ENCODE measurements at places on chromosomes 13 and 19.

DNA sequence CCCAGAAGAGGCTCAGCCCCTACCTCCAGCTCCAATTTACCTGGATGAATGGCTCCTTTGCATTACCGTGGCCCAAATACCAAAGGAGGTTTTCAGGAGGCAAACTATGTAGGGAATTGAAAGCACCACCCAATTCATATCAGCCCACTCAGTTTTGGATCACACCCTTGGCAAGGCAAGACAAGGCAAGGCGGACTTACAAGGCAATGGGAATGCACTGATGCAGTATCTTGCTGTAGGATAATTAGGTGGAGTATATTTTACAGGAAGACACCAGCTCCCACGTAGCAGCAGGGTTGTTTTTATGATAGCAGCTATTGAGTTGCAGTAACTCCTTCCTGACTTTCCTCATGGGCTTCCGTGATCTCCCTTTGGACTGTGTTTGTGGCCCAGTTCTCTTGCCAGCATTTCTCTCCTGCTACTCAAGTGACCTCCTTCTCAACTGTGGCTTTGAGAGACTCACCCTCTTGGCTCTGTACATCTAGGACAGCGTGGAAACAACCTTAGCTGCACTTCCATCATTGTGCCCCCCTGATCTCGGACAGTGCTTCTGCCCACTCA, 935.9 kb downstream of the EFNB2 start:
- no peak for DNase-seq

GRCh38 chr19:2474232-2475017, 1.5 kb upstream of the GADD45B start:
- DNase-seq: no peak

- DNase-seq: no peak
These were observed 47.3 kb downstream of the MPHOSPH8 start for GRCh38 chr13:19680751-19681150.

GRCh38 chr19:46435009-46435408, 6.3 kb upstream of the PNMA8C start:
- DNase-seq: no peak

DNA sequence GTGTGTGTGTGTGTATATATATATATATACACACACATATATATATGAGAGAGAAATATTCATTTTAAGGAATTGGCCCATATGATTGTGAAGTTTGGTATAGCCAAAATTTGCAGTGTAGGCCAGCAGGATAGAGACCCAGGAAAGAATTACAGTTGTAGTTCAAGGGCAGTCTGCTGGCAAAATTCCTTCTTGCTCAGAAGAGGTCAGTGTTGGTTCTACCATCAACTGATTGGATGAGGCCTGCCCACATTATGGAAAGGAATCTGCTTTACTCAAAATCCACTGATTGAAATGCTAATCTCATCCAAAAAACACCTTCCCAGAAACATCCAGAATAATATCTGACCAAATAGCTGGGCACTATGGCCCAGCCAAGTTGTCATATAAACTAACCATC, 24.0 kb downstream of the RNF6 start:
- DNase-seq: no peak

GRCh38 chr13:65112531-65112941, 2117.6 kb downstream of the PCDH9 start:
- DNase-seq: no peak

DNA sequence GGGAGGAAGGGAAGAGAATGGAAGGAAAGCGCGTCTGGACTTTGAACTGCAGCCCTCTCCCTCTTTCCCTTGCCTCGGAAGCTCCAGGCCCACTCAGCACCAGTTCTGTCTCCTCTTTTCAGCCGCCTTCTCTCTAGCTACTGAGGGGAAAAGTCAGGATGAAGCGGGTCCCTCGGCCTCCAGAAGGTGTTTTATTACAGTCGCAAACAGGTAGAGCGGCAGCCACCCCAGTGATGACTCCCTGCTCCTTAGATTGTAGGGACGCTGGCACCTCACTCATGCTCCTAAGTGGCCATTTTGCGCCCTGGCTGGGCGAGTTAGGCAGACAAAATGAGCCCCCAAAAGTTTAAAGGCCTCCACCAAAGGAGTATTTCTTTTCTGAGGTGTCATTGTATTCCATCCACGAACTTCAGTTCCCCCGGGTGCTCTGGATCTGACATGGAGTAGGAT, 954 bp upstream of the STK24 start:
- no peak for DNase-seq

GRCh38 chr19:35206379-35206778, 22.2 kb downstream of the FAM187B start:
- no peak for DNase-seq

DNA sequence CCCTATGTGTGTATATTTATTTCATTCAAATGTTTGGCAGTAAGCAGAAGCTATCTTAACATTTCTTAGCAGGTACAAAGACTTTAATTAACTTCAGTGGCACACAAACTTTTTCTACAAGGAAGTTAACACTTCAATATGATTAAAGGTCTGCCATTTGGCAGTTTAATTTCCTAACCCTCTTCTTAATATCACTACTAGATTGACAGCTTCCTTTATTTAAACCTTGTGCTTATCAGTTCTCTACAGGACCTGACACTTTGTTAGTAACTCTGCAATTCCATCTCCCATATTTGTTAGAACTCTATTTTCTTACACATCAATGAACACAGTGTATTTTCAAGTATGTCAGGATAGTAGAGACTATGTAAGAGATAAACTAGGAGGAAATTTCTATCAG, 152.4 kb upstream of the ATXN8OS start:
- no peak for DNase-seq

GRCh38 chr19:8214802-8215201, 5.6 kb downstream of the CERS4 start:
- no peak for DNase-seq

GRCh38 chr13:113049521-113049941, 56.1 kb upstream of the F7 start:
- DNase-seq: no peak

GRCh38 chr13:27461940-27462584, 11.7 kb upstream of the MTIF3 start:
- no peak for DNase-seq

DNA sequence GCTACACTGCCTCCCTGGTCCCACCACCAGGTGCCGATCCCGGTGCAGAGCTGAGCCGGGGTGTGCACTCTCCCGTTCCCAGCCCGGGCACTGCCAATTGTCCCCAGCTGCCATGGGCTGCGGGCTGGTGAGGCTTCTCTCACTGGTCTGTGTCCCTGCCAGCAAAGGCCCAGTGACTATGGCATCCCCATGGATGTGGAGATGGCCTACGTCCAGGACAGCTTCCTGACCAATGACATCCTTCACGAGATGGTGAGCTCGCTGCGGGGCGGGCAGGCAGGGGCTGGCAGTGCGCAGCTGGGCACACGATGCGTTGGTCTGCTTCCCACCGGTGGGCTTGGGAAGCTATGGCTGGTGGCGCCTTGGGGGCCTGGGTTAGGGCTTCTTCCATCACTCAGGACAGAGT, 14.6 kb downstream of the MPND start:
- DNase-seq: no peak

DNA sequence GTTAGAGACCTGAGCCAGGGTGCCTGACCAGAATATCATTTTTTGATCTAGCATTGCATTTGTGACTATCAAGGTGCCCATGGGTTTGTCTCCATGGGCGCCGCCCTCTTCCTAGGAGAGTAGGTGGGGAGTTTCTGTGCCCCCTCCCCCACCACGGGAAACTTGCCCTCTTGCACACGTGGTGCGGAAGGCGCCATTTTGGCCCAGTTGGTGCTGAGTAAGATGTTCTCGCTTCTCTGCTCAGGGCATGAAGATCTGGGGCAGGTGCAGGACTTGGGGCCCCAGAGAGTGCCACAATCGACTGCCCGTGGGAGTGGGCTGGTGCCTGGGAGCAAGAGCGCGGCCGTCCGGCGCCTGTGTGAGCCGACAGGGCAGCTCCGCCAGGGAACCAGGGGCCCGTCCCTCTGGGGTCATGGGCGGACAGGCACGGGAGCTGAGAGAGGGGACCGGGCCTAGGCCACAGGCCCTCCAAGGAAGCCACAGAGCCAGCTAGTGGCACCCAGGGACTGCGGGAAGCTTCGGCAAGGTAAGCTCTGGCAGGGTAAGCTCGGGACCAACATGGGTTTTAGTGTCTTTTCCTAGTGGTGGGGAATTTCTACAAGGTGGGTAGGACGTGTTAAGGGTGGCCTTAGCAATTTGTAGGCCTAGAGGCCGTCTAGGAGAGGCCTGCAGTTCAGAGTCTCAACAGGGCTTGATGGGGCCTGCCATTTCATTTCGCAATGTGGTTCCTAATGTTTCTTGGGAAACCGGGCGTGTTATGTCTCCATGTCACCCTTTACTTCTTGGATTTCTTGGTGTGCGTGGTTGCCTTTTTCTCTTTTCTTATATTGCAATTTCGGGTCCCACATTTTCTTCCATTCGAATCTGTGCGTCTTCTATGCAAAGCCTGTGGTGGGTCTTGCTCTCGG, 14.5 kb downstream of the SACS start:
- DNase-seq: no peak

DNA sequence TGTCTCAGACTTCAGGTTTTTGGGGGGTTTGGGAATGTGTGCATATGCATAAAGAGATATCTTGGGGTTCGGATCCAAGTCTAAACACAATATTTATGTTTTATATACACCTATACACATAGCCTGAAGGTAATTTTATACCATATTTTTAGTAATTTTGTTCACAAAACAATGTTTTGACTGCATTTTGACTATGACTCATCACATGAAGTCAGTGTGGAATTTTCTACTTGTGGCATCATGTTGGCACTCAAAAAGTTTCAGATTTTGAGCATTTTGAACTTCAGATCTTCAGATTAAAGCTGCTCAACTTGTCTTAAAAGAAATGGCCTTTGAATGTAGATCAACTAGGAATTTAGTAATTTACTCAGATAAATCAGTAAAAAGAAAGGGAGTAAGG, 712.9 kb upstream of the GPC6 start:
- DNase-seq: no peak

GRCh38 chr19:50520822-50521465, 7.2 kb upstream of the ASPDH start:
- no peak for DNase-seq

DNA sequence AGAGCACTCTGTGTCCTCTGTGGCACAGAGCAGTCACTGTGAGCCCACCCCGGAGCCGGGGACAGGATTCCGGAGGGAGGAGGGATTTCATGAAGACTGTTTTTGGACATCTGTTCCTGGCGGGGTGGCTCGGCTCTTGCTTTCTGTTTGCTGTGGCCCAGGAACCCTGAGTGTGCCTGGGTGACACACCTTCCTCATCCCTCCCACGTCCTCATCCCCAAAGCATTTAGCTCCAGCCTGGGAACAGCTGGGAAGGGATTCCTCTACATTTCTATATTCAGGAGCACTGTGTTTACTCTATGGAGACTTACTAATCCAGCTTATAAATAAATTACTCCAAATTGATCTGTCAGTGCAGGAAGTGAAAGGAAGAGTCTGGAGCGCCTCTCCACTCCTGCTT, 97.8 kb upstream of the UBL3 start:
- no peak for DNase-seq

- DNase-seq: no peak
These were observed 70.6 kb upstream of the GSX1 start for GRCh38 chr13:27721681-27722080.

- no peak for DNase-seq
These were observed 4.0 kb downstream of the SLC7A10 start for GRCh38 chr19:33221638-33222037.

DNA sequence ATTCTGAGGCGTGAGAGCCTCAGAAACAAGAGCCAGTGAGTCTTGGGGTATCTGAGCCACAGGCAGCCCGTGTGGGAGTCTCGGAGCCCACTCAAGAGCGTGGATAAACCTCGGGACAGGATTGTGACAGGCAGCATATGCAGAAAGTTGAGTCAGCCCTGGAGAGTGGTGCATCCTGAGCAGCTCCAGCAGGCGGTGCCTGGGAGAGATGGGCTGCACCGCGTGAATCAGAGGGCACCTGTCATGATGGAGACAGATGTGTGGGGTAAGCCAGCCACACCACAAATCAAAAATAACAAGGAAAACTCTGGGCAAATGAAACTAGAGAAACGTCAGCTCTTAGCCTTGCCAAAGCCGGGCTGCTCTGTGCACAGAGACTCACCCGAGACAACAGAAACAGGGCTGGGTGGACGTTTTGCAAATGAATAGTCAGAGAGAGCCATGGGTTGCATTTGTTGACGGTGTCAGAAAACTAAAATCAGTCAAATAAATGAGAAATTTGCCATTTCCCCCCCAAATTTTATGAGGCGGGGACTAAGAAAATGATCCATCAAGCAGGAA, 30.0 kb upstream of the POP4 start:
- DNase-seq: no peak

DNA sequence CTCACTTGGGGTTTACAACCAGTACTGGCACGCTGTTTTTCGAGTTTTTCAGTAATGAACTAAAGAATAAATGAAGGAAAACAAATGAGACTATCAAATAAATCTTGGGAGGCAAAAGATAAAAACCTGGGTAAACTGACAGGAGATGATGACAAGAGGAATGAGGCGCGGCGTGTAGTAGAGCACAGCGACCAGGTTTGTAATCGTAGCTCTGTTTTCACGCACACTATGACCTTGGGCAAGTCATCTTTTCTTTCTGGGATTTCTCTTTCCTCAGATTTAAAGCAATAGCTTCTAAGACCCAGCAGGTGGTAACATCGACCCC, 419 bp downstream of the MRPS31 start:
- DNase-seq: no peak

DNA sequence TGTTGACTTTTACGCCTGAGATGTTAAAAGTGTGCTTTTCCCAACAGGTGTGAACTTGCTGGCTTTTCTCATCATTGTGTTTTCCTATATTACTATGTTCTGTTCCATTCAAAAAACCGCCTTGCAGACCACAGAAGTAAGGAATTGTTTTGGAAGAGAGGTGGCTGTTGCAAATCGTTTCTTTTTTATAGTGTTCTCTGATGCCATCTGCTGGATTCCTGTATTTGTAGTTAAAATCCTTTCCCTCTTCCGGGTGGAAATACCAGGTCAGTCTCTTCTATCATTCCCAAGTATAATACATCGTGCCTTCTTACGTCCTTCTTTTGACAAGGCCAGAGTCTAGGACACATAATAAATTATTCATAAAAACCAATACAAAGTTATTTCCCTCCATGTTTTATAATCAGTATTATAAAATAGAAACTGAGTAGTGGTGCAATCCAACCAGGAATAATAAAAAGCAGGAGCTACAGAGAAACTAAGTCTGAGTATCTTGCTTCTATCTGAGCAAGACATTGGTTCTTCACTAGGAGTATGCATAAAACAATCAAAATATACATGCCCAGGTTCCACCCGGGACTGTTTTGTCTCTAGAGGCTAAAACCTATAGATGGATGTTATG, 57.9 kb downstream of the RXFP2 start:
- DNase-seq: no peak

DNA sequence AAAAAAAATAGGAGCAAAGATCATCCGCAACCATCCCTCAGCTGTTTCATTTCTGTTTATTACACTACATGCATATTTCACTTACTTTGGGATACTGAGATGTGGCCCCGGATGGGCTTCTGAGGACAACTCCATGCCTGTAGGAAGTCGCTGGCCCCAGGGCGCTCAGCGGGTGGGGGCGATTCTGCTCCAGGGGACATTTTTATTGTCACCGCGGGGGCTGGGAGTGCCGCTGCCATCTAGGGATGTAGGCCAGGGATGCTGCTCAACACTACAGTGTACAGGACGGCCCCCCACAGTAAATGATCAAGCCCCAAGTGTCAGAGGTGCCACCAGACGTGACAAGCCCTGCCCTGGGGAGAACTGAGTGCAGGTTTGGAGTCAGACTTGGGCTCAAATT, 6.4 kb upstream of the BST2 start:
- no peak for DNase-seq

Data from GM19239 (cell line).